ENCODE measurements at places on chromosomes 11 and 22. TPM values are rescaled to one million over a fixed set of nuclear protein-coding genes. Genes with fewer than 3 reads are reported as not detected.

GRCh38 chr11:78138694-78139421 lies 568 bp downstream of the ALG8 start:
- peaks cover 40% of the 10 kb centered on the region for H3K36me3 ChIP-seq
- DNase-seq: no peak
- peak overlapping the region; percentile 92 for H3K27ac ChIP-seq
- peaks cover 42% of the 10 kb centered on the region for H3K4me1 ChIP-seq
- H3K27me3 ChIP-seq: no peaks in the 10 kb centered on the region

The FLRT1 gene
- not detected for total RNA-seq

- peak overlapping the region; percentile 98 for H3K27ac ChIP-seq
- no peaks in the 10 kb centered on the region for H3K27me3 ChIP-seq
- peak; percentile 36 for DNase-seq
- peaks cover 88% of the 10 kb centered on the region for H3K4me1 ChIP-seq
- no peak overlapping the region for H3K4me3 ChIP-seq
Observed at GRCh38 chr11:118915941-118916841, 9.5 kb downstream of the BCL9L start.

DNA sequence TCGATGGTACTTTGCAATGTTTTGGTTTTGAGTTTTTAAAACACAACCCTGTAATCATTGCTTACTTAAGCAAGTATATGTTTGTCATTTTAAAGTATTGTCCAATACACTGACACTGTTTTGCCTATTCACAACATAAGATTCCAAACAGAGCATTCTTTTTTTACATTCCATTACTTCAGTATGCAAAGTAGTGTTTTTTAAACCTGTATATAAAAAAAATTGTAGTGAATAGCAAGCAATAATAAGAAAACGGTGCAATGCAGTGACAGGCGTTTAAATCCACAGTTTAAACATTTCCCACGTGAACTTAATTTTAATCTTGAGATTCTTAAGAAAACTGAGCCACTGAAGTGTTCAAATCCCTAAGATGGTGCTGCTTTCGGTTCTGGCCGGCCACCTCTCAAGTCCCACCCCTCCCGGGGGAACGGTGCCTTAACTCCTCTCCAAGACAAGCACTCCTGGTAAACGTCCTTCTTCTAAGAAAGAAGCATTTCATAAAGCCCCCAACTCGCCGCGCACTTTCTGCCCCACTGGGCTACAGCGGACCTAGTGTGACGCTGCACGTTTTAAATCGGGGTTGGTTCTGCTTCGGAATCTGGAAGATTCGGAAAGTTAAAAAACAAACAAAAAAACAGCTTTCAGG lies 2.9 kb downstream of the PGR start:
- no peak for DNase-seq
- no peaks in the 10 kb centered on the region for H3K36me3 ChIP-seq
- peaks cover 3% of the 10 kb centered on the region for H3K4me1 ChIP-seq
- H3K27me3 ChIP-seq: peaks cover 38% of the 10 kb centered on the region

GRCh38 chr11:3086671-3087150 lies 29.5 kb upstream of the CARS1 start:
- no peaks in the 10 kb centered on the region for H3K36me3 ChIP-seq
- no peak overlapping the region for H3K27ac ChIP-seq
- H3K27me3 ChIP-seq: peaks cover 2% of the 10 kb centered on the region
- H3K4me3 ChIP-seq: no peak overlapping the region

DNA sequence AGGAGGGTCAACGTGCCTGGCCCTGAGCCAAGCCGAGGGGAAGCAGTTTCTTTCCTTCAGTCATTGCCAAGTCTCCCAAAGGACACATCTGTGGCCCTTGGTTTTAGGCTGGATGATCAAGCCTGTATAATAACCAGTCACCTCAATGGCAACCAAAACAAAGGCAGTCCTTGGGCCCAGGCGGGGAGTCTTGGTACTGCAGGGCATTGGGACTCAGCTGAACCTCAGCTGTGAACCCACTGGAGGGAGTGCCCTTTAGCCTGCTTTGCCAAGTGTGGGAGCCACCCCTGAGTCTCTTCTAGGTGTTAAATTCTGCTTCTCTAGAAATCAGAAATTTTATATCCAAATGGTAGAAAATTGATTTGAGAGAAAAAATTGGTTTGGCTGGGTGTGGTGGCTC lies 36.9 kb downstream of the CPT1A start:
- no peaks in the 10 kb centered on the region for H3K27me3 ChIP-seq
- DNase-seq: no peak
- no peaks in the 10 kb centered on the region for H3K4me1 ChIP-seq
- peaks cover 10% of the 10 kb centered on the region for H3K36me3 ChIP-seq
- no peak overlapping the region for H3K4me3 ChIP-seq

- peaks cover 58% of the 10 kb centered on the region for H3K4me1 ChIP-seq
- peak overlapping the region; percentile 55 for H3K4me3 ChIP-seq
- DNase-seq: no peak
- no peaks in the 10 kb centered on the region for H3K27me3 ChIP-seq
- peaks cover 2% of the 10 kb centered on the region for H3K36me3 ChIP-seq
Observed at GRCh38 chr11:12086271-12087074, 23.9 kb upstream of the MICAL2 start.

The BET1L gene
- 56.9 TPM for total RNA-seq

The DDX10 gene
- 22.0 TPM for total RNA-seq

GRCh38 chr11:123338266-123338800 lies 91.7 kb upstream of the GRAMD1B start:
- no peaks in the 10 kb centered on the region for H3K4me1 ChIP-seq
- no peak overlapping the region for H3K27ac ChIP-seq
- DNase-seq: no peak
- H3K27me3 ChIP-seq: peaks cover 24% of the 10 kb centered on the region

GRCh38 chr22:49760630-49761571 lies 66.8 kb downstream of the BRD1 start:
- no peaks in the 10 kb centered on the region for H3K27me3 ChIP-seq
- H3K27ac ChIP-seq: peak overlapping the region; percentile 82
- DNase-seq: peak; percentile 49

- H3K36me3 ChIP-seq: peaks cover 1% of the 10 kb centered on the region
- H3K4me3 ChIP-seq: no peak overlapping the region
- no peaks in the 10 kb centered on the region for H3K27me3 ChIP-seq
- no peak overlapping the region for H3K27ac ChIP-seq
Observed at GRCh38 chr22:25094579-25094978, 105.1 kb upstream of the CRYBB3 start.

DNA sequence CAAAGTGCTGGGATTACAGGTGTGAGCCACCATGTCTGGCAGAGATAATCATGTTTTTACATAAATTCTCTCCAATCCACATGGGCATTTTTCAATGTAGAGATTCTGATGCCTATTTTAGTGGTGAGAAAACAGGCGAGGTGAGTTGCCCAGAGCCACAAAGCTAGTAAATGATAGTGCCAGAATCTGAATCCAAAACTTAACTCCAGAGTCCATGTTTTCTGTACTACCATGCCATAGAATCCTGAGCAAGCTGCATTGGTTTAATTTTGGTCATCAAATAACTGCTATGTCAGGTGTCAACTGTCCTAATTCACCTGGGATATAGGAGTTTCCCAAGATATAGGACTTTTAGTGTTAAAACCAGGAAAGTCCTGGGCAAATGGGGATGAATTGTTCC lies 13.6 kb downstream of the NEFH start:
- no peaks in the 10 kb centered on the region for H3K27me3 ChIP-seq
- H3K36me3 ChIP-seq: peaks cover 16% of the 10 kb centered on the region
- H3K4me3 ChIP-seq: no peak overlapping the region
- no peaks in the 10 kb centered on the region for H3K4me1 ChIP-seq
- H3K27ac ChIP-seq: no peak overlapping the region

- no peaks in the 10 kb centered on the region for H3K4me1 ChIP-seq
- no peak overlapping the region for H3K4me3 ChIP-seq
- no peaks in the 10 kb centered on the region for H3K36me3 ChIP-seq
- no peak overlapping the region for H3K27ac ChIP-seq
- peaks cover 1% of the 10 kb centered on the region for H3K27me3 ChIP-seq
Observed at GRCh38 chr11:12882670-12883069, 126.4 kb upstream of the RASSF10 start.

GRCh38 chr11:132911186-132911585 lies 621.1 kb downstream of the OPCML start:
- DNase-seq: no peak
- H3K36me3 ChIP-seq: no peaks in the 10 kb centered on the region
- H3K4me3 ChIP-seq: no peak overlapping the region
- H3K27me3 ChIP-seq: no peaks in the 10 kb centered on the region
- H3K27ac ChIP-seq: no peak overlapping the region
- H3K4me1 ChIP-seq: no peaks in the 10 kb centered on the region

The HTR3A gene
- not detected for total RNA-seq

DNA sequence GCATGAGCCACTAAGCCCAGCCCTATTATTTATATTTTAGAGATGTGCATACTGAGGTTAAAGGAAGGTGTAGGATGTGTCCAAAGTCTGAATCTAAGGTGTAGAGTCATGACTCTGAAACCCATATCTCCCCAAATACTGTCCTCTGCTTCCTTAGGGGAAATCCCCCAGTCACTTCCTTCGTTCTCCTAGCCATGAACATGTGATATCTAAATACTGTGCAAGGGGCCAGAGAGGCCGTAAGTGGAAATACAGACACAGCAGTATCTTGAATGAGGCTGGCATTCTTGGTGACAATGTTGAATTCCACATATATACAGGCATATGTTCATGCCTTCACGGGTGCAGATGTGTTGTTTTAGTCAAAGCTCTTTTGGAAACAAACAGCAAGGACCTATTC lies 21.3 kb upstream of the PATZ1 start:
- no peak overlapping the region for H3K27ac ChIP-seq
- H3K4me1 ChIP-seq: no peaks in the 10 kb centered on the region
- no peaks in the 10 kb centered on the region for H3K36me3 ChIP-seq
- H3K27me3 ChIP-seq: no peaks in the 10 kb centered on the region

GRCh38 chr11:72783144-72783905 lies 10.5 kb downstream of the STARD10 start:
- H3K4me3 ChIP-seq: no peak overlapping the region
- peaks cover 17% of the 10 kb centered on the region for H3K27me3 ChIP-seq
- H3K4me1 ChIP-seq: peaks cover 26% of the 10 kb centered on the region
- no peak for DNase-seq
- no peaks in the 10 kb centered on the region for H3K36me3 ChIP-seq

DNA sequence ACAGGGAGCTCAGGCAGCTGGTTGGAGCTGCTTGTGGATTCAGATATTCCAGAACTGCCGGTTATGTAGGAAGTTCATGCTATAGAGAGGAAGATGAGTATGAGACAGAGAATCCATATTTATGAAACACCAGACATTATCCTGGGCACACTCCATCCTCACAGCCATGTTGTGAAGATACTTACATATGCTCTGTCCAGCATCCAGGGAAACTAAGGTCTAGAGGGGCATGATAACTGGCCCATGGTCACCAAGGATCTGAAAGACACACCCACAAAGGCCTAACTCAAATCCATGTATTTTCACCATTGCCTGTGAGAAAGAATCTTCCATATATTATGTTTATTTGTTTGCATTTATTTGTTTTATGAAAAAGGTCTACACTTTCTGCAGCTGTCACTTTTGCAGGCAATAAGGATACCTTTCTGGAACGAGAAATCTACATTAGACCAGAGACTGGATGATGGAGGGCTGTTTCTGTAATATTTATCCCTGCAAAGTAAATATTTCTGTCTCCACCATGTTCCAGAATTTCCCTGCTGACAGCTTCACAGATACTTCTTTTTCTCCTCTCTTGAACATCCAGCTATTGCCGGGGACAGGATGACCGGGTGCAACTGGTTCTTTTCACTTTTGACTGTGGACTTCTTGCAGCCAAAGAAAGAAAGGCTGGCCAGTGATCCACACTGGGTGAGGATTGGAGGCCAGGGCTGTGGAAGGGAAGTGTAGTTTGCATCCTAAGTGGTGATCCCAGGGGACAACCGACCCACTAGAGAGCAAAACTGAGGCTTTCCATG lies 145.9 kb upstream of the NAV2 start:
- peaks cover 5% of the 10 kb centered on the region for H3K27me3 ChIP-seq
- H3K27ac ChIP-seq: no peak overlapping the region
- DNase-seq: no peak
- H3K4me3 ChIP-seq: no peak overlapping the region
- H3K36me3 ChIP-seq: no peaks in the 10 kb centered on the region

The FAM168A gene
- total RNA-seq: 27.3 TPM

GRCh38 chr11:20707876-20708275 lies 38.5 kb downstream of the NELL1 start:
- DNase-seq: no peak
- no peak overlapping the region for H3K27ac ChIP-seq
- H3K27me3 ChIP-seq: no peaks in the 10 kb centered on the region
- no peaks in the 10 kb centered on the region for H3K36me3 ChIP-seq
- no peaks in the 10 kb centered on the region for H3K4me1 ChIP-seq

Measured in activated naive CD8-positive, alpha-beta T cell treated with anti-CD3 and anti-CD28 coated beads, Interleukin-2, amount 10 ng/mL, durations not matched to agents 7 days and 5 days (primary cell).